ENCODE measurements at places on chromosomes 5 and 9.

DNA sequence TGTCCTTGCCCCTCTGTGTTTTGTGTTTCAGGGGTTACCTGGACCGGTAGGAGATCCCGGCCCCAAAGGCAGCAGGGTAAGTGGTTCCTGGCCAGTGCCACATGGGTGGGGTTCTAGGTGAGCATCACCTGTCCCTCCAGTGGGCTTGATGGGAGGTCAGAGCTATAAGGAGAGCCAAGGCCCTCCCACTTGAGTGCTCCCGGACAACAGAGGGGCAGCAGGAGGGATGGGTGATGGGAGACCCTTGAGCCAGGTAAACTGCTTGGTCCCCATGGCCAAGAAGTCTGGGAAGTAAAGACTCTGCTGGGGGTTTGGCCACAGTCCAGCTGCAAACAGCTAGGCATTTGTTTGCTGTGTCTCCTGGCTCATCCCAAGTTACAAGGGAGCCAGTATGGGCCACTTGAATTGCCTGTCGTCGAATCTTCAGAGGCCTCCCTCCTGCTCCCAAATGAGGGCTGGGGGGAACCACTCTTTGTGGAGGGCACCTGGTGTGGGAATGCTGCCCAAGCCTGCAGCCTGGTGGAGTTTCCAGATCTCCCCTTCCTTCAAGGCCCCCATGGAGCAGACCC lies 51.0 kb downstream of the COL27A1 start:
- no peak for DNase-seq

DNA sequence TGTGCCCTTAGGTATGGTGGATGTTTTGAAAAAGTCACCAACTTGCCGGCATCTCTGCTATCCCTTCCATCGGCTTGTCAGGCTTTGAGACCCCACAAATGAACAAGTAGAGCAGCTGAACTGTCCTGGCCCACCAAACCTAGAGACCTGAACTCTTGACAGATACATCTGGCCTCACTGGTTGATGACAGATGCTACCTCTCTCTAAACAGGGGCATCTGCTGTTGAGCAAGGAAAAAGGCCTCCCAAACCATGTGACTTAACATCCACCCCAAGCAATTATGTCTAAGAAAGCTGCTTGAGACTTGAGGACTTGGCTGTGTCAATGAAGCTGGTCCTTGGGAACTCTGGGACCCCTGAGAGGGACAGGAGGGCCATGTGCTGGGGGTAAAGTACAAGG lies 2.3 kb downstream of the CCNI2 start:
- no peak for DNase-seq

DNA sequence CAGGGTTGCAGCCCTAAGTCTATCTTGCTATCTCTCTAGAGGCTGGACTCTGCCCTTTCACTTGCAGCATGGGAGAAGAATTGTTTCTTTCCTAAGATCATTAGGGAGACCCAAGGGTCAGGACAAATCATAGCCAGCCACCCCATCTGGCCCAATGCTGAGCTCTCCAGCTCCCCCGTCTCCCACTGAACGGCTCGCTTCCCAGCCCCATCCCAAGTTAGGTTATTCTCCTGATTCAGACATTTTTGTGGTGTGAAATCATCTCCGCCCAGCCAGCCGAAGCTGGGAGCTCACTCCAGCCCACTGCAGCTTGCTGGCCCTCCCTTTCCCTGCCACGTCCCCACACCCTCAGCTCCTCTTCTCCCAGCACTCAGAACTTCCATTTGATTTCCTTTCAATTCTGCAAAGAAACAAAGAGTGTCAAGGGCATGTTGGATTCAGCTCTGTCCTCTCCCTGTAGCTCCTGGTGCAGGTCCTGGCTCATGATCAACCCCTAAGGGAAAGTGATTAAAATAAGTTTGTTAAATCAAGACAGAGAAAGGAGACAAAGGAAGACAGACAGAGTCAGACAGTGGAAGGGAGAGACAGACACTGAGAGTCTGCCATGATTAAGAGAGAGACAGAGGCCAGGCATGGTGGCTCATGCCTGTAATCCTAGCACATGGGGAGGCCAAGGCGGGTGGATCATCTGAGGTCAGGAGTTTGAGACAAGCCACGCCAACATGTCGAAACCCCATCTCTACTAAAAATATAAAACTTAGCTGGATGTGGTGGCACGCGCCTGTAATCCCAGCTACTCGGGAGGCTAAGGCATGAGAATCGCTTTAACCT lies 12.6 kb upstream of the SPARC start:
- peak; percentile 99 for DNase-seq

DNA sequence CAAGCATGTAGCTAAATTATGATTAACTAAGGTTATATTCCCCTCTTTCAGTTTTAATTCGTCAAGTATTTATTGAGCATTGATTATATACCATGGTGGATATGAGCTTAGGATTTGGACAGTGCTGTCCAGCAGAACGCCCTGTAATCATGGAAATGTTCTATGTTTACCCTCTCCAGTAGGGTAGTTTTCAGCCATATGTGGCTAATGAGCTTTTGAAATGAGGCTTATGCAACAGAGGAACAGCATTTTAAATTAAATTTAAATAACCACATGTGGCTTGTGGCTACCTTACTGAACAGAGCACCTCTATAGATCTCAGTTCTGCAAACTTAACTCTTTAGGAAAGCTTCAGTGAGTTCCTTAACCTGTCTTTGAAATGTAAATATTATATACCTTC lies 59.1 kb downstream of the JMY start:
- no peak for DNase-seq

- peak; percentile 70 for DNase-seq
These were observed 2.0 kb downstream of the NR2F1-AS1 start for GRCh38 chr5:93578813-93579691.

DNA sequence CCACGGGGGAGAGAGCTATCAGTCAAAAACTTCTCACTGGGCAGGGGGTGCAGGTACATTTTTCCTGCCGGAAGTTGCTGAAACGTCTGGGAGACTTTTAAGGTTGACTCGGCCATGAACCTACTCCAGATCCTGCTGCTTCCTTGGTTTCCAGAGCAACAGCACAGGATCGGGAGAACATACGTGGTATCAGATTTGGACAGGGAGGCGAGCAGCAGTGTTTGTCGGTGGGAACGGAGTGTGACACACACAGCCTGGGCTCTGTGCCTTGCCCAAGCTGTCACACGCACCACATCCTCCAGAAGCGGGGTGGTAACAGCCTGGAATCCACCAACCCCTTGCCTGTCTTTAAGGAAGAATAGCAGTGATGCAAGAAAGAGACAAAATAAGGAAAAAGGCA lies 276.5 kb downstream of the SLIT3 start:
- DNase-seq, result no peak

- DNase-seq, result no peak
These were observed 27.8 kb downstream of the ZCCHC10 start for GRCh38 chr5:132998556-132998955.

DNA sequence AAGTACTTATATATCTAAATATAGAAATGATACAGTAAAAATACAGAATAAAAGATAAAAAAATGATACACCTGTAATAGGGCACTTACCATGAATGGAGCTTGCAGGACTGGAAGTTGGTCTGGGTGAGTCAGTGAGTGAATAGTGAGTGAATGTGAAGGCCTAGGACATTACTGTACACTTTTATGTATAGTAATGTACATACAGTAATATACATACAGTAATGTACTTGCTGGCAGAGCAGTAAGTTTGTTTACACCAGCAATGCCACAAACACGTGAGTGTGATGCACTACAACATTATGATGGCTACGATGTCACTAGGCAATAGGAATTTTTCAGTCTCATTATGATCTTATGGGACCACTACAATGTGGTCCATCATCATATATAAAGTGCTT lies 34.2 kb downstream of the SUSD1 start:
- no peak for DNase-seq

- peak; percentile 92 for DNase-seq
These were observed 115.8 kb upstream of the SLIT3 start for GRCh38 chr5:169416583-169417196.

- DNase-seq, result no peak
These were observed 4.9 kb downstream of the CACNA1B start for GRCh38 chr9:137882506-137882821.

GRCh38 chr9:117587263-117587662 lies 116.9 kb upstream of the TLR4 start:
- DNase-seq, result no peak

GRCh38 chr9:71812385-71812784 lies 44.1 kb upstream of the CEMIP2 start:
- DNase-seq, result peak; percentile 55

GRCh38 chr9:76718166-76718565 lies 46.1 kb upstream of the PCA3 start:
- no peak for DNase-seq

DNA sequence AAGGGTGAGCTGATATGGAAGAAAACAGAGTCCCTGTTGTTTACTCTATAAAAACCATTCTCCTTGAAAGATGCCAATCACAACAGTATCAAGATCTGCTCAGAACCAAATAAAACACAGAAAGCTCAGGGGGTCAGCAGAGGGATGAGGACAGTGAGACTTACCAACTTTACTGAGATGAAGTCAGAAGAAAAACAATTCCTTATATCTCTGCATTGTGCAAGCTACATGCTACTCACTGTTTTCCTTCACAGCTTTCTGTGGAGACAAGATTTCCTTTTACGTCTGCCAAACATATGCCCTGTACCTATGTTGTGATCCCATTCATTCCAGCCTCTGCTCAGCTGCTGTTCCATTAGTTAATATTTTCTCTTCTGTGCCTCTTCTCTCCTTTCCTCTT lies 185.6 kb downstream of the TSSK1B start:
- no peak for DNase-seq

DNA sequence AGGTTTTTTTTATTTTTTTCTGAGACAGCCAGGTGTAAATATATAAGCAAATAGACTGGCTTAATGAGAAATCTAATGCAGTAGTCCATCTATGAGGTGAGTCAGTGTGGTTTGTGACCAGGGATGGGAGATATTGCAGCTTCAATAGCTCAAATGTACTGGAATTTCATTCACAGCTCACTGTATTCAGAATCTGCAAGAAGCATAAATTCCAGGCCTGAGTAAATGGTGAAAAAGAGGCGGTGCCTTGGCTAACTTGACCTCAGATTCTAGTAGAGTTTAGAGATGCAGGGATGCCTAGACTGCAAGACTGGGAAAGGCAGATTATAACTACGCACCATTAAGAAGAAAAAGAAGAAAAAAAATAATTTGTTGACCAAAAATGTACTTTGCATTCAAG lies 151.9 kb upstream of the SMC2 start:
- no peak for DNase-seq

- DNase-seq, result peak; percentile 22
These were observed 316.0 kb downstream of the PDE4D start for GRCh38 chr5:59577485-59577884.

- no peak for DNase-seq
These were observed 463.9 kb downstream of the MTRR start for GRCh38 chr5:8332666-8333445.

- peak; percentile 2 for DNase-seq
These were observed 99.7 kb upstream of the CCL21 start for GRCh38 chr9:34809504-34810186.

DNA sequence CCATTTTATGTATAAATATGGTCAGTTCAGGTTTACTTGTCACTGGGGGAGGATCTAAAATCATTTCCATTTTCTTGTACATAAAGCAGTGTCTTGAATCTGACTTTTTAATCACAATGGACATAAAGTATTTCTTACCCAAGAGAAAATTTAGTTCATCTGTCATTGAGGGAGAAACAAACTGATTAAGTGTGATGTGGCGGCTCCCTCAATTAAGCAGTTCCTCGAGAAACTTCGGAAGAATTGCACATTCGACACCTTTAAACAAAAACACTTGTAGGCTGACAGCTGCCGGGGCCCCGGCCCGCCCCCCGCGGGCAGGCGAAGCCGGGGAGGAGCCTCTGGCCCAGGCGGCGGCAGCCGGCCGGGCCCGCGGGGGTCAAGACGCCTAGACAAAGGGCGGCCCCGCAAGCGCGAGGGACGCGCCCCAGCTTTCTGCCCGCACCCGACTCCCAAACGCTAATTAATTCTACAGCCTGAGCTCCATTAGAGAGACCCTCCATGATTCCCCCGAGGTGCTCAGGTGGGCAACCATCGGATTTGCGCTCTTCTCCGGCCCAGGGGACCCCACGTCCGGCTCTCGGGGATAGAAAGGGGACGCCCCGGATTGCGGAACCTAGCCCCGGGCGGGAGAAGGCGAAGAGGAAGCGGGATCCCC lies 750 bp downstream of the TRIM36 start:
- DNase-seq, result no peak

- DNase-seq, result peak; percentile 12
These were observed 941 bp downstream of the XPA start for GRCh38 chr9:97695995-97696802.

GRCh38 chr9:18379073-18379811 lies 94.7 kb upstream of the ADAMTSL1 start:
- DNase-seq, result peak; percentile 81

DNA sequence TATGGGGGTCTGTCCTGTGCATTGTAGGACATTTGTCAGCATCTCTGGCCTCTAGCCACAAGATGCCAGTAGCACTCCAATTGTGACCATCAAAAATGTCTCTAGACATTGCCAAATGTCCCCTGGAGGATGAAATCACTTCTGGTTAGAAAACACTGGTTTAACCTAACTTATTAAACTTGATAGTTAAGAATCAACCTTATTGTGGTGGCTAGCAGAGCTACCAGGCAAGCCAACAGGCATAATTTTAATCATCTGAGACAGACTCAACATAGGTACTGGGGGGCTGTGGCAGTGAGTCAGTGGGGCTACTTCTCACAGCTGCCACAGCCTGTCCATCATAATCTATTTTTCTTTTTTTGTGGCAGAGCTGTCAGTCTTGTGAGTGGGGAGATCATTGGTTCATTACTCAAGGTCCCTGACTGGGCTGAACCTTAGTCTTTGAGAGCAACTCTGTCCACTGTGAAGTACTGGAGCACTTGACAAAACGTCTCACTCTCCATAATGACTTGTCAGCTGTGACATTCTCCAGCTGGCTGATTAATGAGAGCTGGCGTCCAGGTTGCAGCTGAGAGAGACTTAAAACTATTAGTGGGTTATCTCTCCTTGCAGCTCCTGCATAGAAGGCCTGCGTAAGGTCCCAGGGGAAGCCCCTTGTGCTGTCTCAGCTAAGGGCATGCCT lies 107.9 kb downstream of the DCP2 start:
- no peak for DNase-seq

GRCh38 chr5:65061974-65062353 lies 293.2 kb downstream of the CWC27 start:
- no peak for DNase-seq

- peak; percentile 92 for DNase-seq
These were observed 84.5 kb upstream of the RAI14 start for GRCh38 chr5:34571677-34572041.
